Stimulated activated effector memory CD8-positive, alpha-beta T cell treated with anti-CD3 and anti-CD28 coated beads, Interleukin-12 subunit alpha, Interleukin-12 subunit beta, amount 100 ng/mL, for 72 hours (primary cell): ENCODE measurements at places on chromosomes 7 and 10.

GRCh38 chr10:11262494-11263345, 245.0 kb downstream of the CELF2 start:
- no peak for DNase-seq

- no peak for DNase-seq
These were observed 100.1 kb downstream of the ZRANB1 start for GRCh38 chr10:125041856-125042506.

DNA sequence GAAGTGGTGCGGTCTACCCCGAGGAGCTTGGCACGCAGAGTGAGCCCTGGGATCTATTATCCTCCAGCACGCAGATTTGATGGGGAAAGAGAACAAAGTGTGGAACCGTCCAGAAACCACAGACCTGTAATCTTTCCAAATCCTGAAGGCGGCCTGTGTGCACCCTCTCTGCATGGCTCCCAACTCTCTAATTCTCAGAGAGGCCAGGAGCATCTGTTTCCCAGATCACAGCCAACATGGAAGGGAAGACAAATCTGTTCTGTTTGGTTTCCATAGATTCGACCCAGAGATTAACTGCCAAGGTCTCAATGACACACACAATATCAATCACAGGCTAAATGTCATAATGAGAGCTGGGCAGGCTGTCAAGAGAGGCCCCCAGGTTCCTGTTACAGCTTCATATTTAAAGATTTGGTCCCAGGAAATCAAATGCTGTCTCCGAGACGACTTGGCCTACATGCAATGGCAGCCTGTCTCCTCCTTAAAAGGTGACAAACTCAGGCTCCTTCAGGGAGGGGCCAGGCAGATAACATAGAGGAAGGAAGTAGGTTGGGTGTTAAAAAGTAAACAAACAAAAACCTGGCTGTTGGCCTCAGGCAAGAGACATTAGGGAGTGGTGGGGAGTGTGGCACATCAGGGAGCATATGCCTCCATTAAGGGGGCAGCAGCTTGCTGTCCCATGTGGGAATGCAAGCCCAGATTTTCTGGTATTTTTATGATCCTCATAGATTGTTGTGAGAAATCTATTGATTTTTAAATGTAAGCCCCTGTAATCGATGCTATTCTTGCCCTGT, 48.8 kb upstream of the SAMD8 start:
- DNase-seq, result no peak

GRCh38 chr7:111104710-111105109, 13.8 kb downstream of the LRRN3 start:
- DNase-seq, result no peak

GRCh38 chr7:100835903-100836811, 8.8 kb upstream of the EPHB4 start:
- DNase-seq, result no peak

GRCh38 chr7:66246554-66247171, 41.5 kb downstream of the TPST1 start:
- no peak for DNase-seq

GRCh38 chr7:55477781-55478374, 94.4 kb downstream of the VOPP1 start:
- no peak for DNase-seq

GRCh38 chr10:34666008-34666704, 148.9 kb downstream of the PARD3 start:
- no peak for DNase-seq

- peak; percentile 39 for DNase-seq
These were observed 959 bp downstream of the PVRIG start for GRCh38 chr7:100220586-100221230.

GRCh38 chr10:131641231-131641630, 259.6 kb upstream of the PPP2R2D start:
- DNase-seq, result no peak

DNA sequence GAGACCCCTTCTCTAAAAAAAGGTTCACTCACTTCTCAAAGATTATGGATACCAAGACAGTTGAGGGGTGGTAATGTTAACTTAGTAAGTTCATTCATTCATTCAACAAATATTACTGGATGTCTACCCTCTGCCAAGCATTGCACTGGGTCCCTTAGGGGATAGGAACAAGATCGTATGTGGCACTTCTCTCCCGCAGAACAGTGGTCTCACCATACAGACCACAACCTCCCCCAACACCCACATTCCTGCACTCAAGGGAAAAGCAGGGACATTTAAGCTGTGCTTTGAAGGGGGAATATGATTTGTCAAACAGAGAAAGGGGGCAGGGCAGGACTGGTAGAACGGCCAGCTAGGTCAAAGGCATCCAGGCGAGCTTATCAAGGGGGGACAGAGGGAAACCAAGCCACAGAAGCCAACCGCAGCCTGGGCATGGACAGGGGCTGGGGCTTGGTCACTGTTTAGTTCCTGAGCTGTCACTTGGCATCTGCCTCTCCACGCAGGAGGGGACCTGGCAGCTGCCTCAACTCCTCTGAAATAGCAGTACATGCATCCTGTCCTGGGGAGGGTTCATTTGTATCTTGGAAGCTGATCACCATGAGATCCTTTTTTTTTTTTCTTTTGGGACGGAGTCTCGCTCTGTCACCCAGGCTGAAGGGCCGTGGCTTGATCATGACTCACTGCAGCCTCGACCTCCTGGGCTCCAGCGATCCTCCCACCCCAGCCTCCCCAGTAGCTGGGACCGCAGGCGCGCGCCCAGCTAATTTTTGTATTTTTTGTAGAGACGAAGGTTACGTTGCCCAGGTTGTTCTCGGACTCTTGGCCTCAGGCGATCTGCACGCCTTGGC, 949 bp upstream of the CLIP2 start:
- no peak for DNase-seq
